Activated T-helper 1 cell treated with Interleukin-2 at 50 U/mL for 16 hours (primary cell): ENCODE measurements at places on chromosomes 7 and 10.

- no peak for DNase-seq
Measured at GRCh38 chr7:77837966-77838365, 39.4 kb downstream of the PHTF2 start.

DNA sequence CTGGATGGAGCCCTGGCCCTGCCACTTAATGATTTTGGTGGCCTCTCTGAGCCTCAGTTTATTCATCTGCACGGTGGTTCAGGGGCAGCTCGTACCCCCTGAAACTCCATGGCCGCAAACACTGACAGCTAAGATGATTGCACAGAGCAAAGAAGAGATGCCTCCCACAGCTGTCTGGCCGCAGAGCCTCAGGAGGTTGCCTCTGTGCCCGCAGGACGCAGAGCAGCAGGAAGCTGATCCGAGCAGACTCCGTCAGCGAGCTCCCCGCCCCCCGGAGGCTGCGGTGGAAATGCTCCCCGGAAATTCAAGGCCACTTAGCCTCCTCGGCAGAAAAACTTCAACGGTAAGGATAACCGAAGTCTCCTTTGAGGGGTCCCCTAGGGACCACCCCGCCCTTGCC, 30.2 kb upstream of the C10orf53 start:
- DNase-seq: no peak

DNA sequence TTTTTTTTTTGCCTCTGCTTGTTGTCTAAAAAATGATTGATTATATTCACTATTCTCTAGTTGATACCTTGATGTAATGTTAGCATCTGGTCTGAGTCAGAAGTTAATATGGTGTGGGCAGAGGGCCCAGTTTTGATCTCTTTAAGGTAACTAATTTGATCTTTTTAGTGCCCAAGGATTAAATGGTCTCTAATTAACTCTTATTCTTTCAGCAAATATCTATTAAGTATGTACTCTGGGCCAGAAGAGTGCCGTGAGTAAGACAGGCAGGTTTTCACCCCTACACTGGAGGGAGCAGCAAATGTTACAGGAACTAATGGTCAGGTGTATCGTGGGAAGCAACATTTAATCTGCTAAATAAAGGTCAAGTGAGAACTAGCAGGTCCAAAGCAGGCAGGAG, 144.6 kb upstream of the COL1A2 start:
- DNase-seq: no peak

GRCh38 chr10:50552308-50552707, 71.4 kb downstream of the SGMS1 start:
- DNase-seq: no peak

DNA sequence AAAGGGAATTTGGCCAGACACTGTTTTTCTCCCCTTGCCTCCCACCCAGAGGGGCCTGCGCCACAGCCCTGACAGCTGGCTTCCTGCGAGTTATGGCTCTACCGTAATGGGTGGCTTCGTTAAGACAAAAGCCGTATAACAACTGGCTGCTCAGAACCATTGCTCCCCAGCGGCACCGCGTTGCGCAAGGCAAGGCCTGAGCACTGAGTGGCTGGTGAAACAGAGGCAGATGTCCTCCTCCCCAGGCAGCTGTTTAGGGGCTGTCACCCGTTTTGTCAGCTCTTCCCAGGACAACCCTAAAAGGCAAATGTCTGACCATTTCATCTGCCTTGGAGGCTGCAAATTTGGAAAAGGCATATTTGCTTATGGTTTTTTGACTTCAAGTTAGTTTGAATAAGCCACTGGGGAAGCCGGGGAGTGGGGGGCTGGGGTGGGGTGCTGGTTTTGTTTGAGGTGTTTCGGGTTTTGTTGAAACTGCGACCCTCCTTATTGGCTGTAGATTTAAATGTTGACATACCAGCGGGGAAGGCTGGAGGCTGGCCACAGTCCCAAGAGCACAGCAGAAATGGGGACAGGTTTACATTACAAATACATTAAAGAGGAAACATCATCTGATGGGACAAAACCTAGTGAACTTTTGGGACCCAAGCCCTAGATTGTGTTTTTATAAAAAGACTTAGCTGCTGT, 681 bp upstream of the SPOCK2 start:
- DNase-seq: peak; percentile 42

DNA sequence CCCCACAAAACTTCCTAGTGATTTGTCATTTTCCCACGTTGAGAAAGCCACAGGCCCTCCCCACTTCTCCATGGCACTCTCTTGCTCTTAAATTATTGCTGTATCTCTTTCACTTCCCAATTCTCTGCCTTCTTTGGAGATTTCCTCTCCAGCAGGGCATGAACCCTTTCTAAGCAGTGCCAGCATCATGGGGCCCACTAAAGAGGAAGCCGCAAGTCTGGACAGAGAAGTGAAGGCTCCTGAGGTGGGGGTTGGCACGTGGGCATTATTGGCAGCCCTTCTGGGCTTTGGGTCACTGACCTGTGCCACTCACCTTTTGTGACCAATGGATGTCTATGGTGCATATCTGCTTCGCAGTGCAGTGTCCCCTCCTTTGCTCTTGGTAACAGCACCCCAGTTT, 97.7 kb upstream of the TCF7L2 start:
- no peak for DNase-seq

DNA sequence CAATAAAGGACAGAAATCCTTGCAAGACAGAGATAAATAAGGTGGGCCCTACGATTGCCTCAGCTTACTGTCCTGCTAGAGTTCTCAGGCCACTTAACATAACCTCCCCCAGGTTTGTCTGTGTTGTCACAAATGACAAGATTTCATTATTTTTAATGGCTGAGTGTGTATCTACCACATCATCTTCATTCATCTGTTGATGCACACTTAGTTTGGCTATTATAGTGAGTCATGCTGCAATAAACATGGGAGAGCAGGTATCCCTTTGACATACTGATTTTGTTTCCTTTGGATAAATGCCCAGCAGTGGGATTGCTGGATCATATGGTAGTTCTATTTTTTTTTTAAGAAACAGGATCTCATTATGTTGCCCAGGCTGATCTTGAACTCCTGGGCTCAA, 60.6 kb downstream of the PRTFDC1 start:
- DNase-seq: no peak

GRCh38 chr7:39686261-39686924, 63.0 kb downstream of the RALA start:
- no peak for DNase-seq

- DNase-seq: no peak
Measured at GRCh38 chr7:43328785-43329380, 216.4 kb downstream of the HECW1 start.

- no peak for DNase-seq
Measured at GRCh38 chr10:30038781-30039536, 20.4 kb downstream of the JCAD start.

DNA sequence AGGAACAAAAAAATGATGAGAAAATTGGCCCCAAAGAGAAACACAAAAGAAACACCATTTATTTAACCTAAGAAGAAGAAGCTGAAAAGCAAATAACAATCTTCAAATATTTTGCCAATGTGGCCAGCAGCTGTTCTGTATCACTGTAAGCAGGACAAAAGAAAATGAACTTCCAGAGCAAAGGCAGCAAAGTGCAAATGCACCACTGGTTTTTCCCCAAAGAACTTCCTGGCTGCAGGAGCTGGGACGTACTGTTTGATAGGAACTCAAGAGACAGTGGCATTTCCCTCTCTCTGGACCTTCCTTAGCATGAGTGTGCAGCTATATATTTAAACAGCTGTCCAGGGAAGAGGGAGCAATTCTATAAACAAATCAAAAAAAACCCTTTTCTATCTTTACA, 60.4 kb downstream of the RNLS start:
- no peak for DNase-seq

DNA sequence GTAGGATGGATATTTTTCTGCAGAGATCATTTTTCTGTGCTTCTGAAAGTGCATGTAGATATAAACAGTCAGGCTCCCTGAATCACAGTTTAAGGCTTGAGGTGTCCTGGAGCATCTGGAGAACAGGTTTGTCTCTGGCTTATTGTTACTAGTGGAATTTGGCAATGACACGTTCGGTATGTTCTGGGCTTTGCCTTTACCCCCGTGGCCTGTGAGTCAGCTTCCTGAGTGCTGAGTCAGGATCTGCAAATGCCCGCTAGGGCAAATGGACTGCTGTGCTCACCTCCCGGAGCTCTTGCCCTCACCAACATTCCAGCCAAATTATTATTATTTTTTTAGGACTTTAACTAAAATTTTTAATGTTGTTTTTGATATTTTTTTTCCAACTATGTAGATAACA, 192.5 kb upstream of the PRSS1 start:
- DNase-seq: no peak

GRCh38 chr7:55484241-55484640, 88.1 kb downstream of the VOPP1 start:
- no peak for DNase-seq
